ENCODE measurements at places on chromosomes 7 and 10.

GRCh38 chr10:79245539-79246208, 101.6 kb upstream of the PPIF start:
- DNase-seq, result no peak

DNA sequence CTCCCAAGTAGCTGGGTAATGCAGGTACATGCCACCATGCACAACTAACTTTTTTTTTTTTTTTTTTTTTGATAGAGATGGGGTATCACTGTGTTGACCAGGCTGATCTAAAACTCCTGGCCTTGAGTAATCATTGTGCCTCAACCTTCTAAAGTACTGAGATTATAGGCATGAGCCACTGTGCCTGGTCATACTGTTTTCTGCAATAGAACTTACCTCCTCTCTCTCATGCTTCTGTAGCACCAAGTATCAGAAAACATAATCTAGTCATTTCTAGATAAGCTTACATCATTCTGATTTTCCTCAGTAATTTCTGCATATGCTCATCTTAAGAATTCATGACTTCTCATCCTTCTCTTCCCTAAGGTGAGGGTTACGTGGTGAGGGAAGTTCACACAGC, 210.0 kb downstream of the IMMP2L start:
- DNase-seq, result no peak

DNA sequence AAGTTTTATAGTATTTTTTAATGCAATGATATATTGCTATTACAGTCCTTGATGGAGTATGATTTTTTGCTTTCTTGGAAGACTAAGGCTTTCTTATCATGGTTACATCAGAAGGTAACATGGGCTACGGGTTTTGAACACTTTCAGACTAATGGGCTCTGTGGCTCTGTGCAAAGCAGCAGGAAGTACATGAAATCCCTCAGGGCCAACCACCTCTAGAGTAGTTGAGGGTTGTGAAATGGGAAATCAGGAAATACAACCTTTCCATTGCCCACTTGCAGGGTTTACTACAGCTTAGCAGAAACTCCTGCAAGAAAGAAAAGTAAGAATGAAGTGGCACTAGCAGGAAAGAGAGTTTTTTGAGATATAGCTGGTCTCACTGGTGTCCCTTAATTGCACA, 853.5 kb downstream of the KCNMA1 start:
- no peak for DNase-seq

DNA sequence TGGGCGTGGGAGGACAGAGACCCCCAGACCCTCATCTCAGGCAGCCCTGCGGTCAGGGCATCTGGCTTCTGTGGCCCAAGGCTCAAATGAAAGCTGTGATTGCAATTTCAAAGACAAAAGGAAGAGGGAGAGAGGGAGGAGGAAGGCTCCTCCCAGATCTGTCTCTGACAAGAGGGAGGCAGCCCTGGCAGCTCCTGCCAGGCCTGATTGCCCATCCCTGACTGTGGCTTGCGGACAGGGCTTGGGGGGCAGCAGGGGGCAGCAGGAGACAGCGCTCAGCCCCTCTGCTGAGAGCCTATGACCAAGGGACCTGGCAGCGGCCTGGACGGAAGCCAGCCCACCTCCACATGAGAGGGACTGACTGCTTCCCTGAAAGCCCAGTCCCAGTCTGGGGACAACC, 91.8 kb downstream of the PTPRN2 start:
- DNase-seq, result no peak

GRCh38 chr7:65927489-65928448, 54.2 kb downstream of the GUSB start:
- DNase-seq, result peak; percentile 60

- no peak for DNase-seq
These were observed 7.8 kb downstream of the RNF216 start for GRCh38 chr7:5773661-5774086.

- DNase-seq, result no peak
These were observed 35.2 kb downstream of the GBF1 start for GRCh38 chr10:102280397-102281101.

GRCh38 chr10:50407076-50407801, 155.9 kb upstream of the ASAH2 start:
- no peak for DNase-seq

- no peak for DNase-seq
These were observed 302.9 kb downstream of the WDR37 start for GRCh38 chr10:1358860-1359625.

GRCh38 chr7:105268511-105269392, 120.0 kb downstream of the SRPK2 start:
- DNase-seq, result no peak

DNA sequence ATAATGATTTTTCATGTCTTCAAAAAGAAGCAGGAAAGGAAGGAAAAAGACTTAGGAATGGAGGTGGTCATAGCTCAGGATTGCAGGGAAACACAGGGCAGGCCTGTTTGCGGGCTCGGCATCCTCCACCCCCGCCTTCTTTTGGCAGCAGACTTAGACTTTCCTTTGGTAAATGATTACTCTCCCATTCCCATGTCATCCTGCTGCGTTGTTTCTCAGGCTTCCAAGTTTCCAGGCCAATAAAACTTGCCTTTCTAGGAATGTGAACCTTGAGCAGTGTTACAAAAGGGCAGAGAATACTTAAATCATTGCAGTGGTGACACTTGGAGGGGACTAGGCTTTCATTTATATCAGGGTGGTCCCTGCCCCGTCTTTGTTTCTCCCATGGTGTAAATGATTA, 34.0 kb upstream of the DGKB start:
- no peak for DNase-seq

- no peak for DNase-seq
These were observed 146.6 kb upstream of the FRMD4A start for GRCh38 chr10:14477408-14477710.

DNA sequence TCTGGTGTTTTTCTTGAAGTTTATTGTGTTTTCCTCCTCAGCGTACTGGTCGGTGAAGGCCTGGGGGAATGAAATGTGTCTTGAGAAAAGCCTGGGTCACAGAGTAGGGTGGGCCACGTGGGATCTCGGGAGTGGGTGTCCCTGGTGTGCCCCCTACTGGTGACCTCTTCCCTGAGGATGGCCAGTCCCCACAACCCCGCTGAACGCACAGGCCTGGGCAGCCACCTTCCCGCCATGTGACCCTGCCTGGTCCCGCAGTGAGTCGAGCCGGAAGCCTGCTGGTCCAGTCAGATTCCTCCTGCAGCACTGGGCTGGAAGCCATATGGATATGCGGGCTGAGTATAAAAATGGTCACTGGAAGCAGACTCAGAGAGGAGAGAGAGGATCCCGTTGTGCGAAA, 52.9 kb upstream of the GNA12 start:
- DNase-seq, result no peak

DNA sequence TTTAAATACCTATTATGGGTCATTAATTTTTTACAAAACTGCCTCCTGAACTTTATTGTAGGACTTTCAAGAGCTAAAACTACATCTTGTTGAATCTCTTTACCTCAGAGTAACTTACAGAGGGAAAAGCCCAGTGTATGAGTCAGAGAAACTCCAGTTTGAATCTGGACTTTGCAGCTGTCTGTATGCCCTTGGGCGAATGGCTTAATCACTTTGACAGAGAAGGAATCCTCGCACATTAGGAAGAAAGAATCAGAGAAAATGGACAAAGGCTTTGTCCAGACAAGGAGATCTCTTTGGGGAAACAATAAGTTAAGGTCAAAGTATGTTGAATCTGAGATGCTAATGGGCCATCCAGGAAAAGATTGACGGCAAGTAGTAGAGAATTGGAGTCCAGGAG, 484.2 kb upstream of the CELF2 start:
- DNase-seq, result no peak

GRCh38 chr7:135772639-135773222, 24.1 kb upstream of the FAM180A start:
- no peak for DNase-seq

DNA sequence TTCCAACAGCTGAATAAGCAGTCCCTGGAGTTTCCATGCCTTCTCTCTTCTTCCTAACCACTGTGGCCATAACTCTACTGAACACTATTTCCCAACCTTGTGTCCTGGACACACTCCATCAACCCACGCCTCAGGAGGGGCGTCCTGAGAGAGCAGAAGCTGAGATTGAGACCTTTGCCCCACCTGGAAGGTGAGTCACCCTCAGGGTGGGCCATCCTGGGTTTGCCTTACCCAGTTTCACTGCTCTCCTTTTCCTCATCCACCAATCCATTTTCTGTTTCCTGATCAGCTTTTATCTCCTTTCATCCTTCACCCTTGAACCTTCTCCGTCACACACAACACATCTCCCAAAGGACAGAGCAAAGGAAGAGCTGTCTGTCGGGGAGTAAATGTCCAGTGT, 91.4 kb downstream of the TMEM130 start:
- DNase-seq, result no peak

GRCh38 chr7:7474436-7474835, 61.2 kb downstream of the COL28A1 start:
- DNase-seq, result no peak

DNA sequence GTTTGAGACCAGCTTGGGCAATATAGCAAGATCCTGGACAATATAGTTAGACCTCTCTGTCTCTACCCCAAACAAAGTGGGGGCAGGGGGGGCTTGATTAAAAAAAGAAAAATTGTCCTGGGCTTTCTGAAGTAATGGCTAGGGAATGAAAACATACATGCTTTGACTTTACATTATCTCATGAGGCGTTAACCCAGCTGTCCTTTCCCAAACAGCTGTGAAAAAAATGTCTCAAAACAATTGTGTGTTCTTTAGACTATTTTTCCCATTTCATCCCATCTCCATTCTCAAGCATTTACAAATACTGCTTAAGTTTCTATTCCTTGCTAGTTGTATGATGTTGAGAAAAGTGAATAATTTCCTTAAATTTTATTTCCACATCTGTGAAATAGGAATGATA, 27.0 kb upstream of the CDK13 start:
- DNase-seq, result no peak

- DNase-seq, result no peak
These were observed 2.4 kb downstream of the GATA3 start for GRCh38 chr10:8056871-8057331.

DNA sequence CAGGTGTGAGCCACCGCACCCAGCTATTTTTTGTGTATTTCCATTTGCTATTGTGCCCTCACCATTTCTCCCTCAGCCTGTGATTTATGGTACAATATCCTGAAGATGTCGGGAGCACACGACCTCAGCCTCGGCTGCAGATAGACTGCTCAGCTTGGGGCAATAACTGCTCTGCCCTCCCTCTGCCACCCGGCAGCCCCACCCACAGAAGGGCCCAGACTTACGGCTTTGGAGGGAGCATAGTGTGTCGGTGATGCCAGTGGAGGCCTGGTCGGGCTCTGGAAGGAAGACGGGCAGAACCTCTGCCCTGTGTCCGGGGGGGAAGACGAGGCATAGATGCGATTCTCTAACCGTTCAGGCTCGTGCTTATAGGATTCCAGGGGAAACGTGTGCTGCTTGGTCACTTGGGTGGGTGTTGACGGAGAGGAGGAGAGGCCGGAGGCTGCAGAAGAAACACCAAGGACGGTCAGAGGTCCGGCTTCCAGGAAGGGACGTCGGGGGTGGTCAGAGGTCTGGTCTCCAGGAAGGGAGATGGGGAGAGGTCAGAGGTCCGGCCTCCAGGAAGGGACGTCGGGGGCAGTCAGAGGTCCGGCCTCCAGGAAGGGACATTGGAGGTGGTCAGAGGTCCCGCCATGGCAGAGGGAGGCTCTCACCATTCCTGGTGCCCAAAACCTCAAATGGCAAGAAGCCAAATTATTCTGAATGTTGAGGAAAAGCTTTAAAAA, 155.7 kb upstream of the RHEB start:
- no peak for DNase-seq

DNA sequence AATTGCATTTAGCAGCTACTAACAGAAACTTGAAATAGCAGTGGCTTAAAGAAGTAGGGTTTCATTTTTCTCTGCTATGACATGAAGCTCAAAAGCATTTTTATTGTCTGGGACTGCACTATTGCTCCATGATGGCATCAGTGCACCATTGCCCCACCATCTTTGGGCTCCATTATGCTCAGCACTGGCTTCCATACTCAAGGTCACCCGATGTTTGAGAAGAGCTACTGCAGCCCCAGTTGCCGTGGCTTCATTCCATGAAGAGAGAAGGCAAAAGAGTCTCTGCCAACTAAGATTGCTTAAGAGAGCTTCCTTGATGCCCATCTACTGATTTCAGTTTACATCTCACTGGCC, 192.2 kb upstream of the LRGUK start:
- no peak for DNase-seq

GRCh38 chr7:10474048-10474447, 499.6 kb upstream of the PHF14 start:
- DNase-seq, result no peak

DNA sequence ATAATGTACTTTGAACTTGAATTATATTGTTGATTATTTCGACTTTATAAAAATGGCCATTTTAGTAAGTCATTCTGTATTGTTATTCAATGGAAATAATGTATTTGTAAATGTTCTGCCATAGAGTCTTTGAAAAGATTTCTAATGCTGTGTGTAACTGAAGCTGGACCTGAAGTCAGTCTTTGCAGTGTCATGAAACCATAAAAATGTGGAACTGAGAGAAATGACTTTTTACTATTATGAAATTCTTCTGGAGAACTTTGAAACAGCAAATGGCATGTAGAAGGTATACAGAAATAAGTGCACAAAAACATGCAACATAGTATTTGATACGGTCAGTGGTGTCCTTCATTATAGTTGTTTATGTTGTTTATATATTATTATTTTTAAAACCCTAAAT, 59.7 kb upstream of the ADRA2A start:
- no peak for DNase-seq

- no peak for DNase-seq
These were observed 36.7 kb downstream of the ASNS start for GRCh38 chr7:97835296-97836138.

- DNase-seq, result no peak
These were observed 109.4 kb downstream of the SEMA3A start for GRCh38 chr7:84085147-84085546.

- DNase-seq, result no peak
These were observed 6.2 kb downstream of the TMEM130 start for GRCh38 chr7:98863601-98864000.

GRCh38 chr7:74149603-74150002, 24.6 kb upstream of the EIF4H start:
- DNase-seq, result no peak

GRCh38 chr7:30330134-30331111, 46.0 kb downstream of the ZNRF2 start:
- no peak for DNase-seq

- DNase-seq, result no peak
These were observed 25.3 kb downstream of the AASS start for GRCh38 chr7:122118757-122119156.

DNA sequence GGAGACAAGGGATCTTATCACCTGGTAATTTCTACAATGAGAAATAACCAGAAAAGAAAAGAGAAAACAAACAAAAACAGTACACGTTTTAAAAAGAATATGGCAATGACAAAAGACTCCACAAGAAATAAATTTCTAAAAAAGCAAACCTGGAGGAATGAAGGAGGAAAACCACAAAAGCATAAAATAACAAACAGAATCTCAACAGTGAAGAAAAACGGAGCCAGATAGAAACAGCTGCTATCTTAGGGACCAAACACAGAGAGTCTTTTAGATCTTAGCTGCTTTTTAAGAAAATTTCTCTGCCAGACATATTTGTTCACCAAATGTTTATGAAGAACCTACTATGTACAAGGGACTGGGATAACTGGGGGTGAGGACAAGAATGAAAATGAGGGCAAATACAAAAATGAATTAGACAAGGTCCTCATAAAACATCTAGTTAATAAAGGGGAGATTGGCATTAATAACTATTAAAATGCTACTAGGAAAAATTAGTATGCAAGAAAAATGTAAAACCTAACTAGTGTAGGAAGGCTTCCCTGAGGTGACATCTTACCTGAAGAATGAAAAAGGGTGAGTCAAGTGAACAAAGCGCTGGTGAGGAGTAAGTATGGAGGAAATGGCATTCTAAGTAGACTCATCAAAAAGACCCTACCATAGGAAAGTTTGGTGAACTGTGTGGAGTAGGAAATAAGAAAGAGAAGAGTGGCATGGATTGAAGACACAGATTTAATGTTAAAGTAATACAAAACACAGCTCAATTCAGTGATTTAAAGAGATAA, 34.3 kb downstream of the WASL start:
- no peak for DNase-seq

Data from CMK (cell line).